Activated CD4-positive, CD25-positive, alpha-beta regulatory T cell treated with anti-CD3 and anti-CD28 coated beads, Interleukin-2, amount 50 U/mL, for 72 hours (primary cell): ENCODE measurements at places on chromosomes 13 and 19.

GRCh38 chr19:39193803-39194202, 3.0 kb upstream of the NCCRP1 start:
- DNase-seq = no peak

DNA sequence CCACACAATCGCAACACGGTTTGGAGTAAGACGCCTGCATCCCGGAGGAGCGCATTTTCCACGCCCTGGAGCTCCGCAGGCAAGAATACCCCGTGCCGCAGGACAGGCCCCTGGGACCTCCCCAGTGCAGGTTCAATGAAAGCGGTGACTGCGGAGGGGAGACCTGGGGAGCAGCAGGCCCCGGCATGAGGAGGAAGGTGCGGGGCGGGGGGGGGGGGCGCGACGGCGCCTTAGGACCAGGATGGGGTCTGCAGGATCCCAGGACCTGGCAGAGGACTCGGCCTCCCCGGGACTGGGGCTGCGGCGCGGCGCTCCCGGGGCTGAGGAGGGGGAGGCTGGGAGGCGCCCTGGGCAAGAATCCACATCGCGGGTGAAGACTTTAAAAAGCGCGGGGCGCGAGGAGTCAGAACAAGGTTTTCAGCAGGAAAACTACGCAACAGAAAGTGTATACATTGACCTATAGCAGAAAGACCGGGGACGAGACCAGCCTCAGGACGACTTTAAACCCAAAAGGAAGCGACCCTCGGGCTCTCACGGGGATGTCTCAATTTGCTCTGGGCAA, 432 bp downstream of the ZNF611 start:
- no peak for DNase-seq

DNA sequence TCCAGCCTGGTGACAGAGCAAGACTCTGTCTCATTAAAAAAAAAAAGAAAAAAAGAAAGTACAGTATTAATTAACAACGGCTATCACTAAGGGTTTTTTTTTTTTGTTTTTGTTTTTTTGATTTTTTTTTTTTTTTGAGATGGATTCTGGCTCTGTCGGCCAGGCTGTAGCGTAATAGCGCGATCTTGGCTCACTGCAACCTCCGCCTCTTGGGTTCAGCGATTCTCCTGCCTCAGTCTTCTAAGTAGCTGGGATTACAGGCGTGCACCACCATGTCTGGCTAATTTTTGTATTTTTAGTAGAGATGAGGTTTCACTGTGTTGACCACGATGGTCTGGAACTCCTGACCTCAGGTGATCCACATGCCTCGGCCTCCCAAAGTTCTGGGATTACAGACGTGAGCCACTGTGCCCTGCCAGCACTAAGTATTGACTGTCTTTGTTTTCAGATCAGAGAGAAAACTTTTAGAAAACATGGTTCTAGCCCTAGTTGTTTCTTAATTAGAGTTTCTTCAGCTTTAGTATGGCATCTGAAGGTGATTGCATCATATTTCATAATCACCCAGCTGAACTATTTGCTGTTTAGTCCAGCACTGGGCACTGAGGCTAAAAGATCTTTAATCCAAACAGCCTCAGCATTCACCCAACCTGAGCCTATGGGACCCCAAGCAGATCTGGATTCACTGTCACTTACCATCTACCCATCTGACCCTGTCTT, 2.7 kb upstream of the GATAD2A start:
- no peak for DNase-seq

DNA sequence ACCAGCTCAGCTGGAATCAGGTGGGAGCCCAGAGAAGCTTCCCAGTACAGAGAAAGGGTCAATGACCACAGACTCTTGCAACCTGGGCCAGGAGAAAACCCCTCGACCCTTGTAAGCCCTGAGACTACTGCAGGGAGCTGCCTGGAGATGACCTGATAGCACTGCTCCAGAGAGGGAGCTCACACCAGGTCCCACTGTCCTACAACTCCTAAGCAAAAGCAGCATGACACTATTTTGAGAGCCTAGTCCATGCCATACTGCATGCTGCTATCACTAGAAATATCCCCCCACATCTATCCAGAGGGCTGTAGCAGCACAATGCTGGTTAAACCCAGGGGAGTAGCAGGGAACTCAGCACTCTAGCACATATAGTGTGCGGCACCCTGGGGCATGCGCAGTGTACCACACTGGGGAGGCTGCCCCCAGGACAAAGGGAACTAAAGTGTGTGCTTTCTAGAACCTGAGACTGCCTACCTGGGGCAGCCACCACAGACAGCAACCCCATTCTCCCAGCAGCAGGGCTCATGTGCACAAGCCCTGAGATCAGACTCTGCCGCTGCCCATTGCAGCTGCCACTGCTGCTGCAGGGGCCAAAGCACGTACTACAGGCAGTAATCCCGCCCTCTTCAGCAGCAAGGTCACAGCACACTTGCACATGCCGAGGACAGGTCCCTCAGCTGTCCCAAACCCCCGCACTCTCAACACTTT, 27.1 kb upstream of the N4BP2L1 start:
- no peak for DNase-seq

DNA sequence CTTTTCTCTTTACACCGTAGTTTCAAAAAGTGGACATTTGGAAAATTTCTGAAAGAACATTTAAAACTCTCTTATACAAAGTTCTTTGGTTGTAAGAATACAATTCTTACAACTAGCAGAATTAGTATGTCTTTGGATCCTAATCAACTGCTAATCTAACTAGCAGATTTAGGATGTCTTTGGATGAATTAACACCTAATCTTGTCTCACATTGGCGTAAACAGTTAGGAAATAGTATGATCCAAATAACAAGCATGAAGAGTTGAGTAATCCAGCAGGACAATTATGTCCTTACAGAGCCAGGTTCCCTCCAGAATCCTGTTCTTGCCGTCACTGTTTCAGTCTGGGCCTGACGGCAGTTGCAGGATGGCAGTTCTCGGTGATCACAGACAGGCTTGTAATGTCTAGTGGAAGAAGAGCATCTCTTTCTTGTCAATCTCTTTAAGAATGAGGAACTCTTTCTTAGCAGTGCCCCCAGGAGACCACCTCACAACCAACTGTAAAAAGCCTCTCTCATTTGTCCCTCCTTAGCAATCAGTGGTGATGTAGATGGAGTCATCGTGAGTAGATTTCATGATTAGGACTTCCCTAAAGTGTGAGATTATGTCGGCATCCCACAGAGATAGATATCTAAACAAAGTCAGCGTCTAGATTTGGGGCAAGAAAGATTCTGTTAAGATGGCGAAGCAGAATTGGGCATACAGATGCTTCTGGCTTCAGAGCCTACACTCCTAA, 5.7 kb upstream of the TNFSF13B start:
- DNase-seq = no peak

DNA sequence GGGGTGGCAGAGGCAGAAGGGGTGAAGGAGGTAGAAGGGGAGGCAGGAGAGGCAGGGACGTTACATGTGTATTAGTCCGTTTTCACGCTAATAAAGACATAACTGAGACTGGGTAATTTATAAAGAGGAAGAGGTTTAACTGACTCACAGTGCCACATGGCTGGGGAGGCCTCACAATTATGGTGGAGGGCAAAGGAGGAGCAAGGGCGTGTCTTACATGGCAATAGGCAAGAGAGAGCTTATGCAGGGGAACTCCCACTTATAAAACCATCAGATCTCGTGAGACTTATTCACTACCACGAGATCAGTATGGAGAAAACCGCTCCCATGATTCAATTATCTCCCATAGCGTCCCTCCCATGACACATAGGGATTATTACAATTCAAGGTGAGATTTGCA, 19.0 kb upstream of the ACOD1 start:
- DNase-seq = no peak

- DNase-seq = no peak
These were observed 60.3 kb upstream of the CLDN10 start for GRCh38 chr13:95492044-95492801.

- DNase-seq = no peak
These were observed 30.0 kb upstream of the DLEU7 start for GRCh38 chr13:50873467-50873866.

DNA sequence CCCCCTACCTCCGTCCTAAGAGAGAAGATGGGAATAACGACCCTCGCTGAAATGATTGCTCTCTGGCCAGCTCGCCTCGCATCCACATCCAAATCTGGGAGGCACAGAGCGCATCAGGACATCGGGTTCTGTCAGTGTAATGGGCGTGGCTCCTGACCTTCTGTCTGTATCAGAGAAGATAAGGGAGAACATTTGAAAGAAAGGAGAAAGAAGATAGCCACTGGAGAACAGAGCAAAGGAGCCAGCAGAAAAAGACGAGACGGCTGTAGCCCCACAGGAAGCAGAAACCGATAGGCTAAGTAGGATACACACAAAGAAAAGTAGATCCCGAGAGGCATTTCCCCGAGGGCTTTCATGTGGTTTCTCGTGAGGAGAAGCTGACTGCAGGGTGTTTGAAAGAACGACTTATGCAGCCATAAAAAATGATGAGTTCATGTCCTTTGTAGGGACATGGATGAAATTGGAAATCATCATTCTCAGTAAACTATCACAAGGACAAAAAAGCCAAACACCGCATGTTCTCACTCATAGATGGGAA, 14.0 kb upstream of the GJB2 start:
- no peak for DNase-seq
